NCI-H2029 treated with DMSO at 0.1 percent for 48 hours (cell line): ENCODE measurements at places on chromosomes 4 and X.

GRCh38 chr4:27206009-27206408 lies 345.4 kb downstream of the STIM2 start:
- DNase-seq, result no peak

GRCh38 chr4:90281541-90282355 lies 154.6 kb downstream of the CCSER1 start:
- no peak for DNase-seq

- no peak for DNase-seq
These were observed 73.9 kb downstream of the ARHGAP6 start for GRCh38 chrX:11591723-11592346.

GRCh38 chrX:3516051-3516541 lies 169.6 kb upstream of the MXRA5 start:
- no peak for DNase-seq

- no peak for DNase-seq
These were observed 9.1 kb downstream of the LAMTOR3 start for GRCh38 chr4:99885063-99885664.
